ENCODE measurements at places on chromosomes 5 and 9. TPM values are rescaled to one million over a fixed set of nuclear protein-coding genes. Genes with fewer than 3 reads are reported as not detected.

The LCN15 gene
- polyA plus RNA-seq = 0.23 TPM

The RUFY1 gene
- 99.4 TPM for polyA plus RNA-seq

The TNC gene
- polyA plus RNA-seq = 323 TPM

The LCN2 gene
- polyA plus RNA-seq = 0.75 TPM

The PRR7 gene
- polyA plus RNA-seq = 1.0 TPM

DNA sequence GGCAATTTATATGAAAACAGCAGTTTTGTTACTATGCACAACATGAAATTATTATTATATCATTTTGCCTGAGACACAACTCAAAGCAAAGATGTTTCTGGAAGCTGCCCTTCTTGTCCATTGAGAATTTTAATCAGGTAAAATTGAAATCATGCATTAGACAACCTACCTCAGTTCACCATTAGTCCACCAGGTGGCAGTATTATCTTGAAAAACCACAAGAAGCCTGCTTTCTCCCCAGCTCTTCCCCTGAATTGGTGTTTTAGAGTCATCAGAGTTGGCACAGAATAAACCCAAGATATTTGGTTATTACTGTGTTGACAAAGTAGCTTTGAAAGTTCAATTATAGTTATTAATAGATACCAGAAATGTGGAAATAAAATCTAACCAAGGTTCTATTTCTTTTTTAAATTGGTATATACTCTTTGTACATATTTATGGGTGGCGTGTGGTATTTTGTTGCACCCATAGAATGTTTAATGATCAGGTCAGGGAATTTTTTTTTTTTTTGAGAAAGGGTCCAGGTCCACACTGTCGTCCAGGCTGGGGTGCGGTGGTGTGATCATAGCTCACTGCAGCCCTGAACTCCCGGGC lies 25.7 kb downstream of the UTP15 start:
- DNase-seq = peak; percentile 75

GRCh38 chr5:6187501-6187900 lies 190.8 kb downstream of the MED10 start:
- DNase-seq = no peak

DNA sequence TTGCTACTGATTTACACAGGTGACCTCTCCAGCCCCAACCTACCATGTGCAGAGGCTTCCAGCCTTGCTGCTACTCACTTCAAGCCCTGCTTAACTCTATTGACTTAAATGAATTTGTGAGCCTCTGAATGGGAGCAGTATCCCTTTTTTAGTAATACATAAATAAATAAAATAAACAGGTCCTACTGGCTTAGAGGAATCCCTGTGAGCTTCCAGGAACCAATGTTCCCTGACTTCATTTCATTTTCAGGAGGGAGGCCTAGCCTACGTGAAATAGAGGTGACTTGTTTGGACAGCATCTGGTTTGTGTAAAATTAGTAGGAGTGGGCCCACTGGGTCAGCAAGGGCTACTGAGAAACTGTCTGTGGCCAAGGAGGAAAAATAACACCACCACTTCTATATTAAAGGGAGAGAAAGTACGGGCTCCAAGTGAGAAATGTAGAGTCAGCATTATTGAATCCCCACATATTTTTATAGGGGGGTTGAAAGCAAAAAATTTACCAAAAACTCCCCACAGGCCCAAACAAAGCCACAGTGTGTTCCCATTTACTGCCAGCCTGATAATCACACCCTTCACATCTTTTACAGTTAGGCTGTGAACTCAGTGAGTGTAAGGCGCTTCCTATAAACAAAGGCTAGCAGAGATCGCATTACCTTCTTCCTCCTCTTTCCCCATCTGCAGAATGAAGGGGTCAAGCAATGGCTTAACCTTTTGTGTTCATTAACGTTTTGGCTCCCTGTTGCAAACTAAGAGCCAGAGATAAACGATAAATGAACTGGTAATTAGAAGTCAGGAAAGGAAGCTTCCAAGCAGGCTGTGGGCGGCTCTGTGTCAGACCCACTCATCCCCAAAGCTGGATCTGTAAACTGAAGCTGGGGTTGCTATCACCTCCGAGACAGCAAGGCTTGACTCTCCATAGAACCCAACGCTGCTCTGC lies 138.8 kb upstream of the LIFR start:
- DNase-seq = peak; percentile 63

DNA sequence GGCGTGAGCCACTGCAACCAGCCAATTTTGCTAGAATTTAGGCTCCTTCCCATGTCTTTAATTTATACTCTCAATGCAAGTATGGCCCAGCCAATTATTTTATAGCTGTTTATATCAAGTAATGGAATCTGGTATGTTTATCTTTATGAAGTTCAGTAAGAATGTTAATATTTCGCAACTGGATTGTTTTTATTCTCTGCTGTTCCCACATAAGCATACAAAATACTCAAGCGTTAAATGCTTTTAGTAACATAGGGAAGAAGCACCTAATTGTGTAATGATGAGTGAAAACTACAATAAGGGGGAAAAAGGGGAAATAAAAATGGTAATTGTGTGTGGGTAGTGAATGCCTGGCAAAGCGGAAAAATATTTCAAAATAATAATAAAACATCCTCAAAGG lies 21.3 kb downstream of the PWWP2A start:
- DNase-seq = no peak

DNA sequence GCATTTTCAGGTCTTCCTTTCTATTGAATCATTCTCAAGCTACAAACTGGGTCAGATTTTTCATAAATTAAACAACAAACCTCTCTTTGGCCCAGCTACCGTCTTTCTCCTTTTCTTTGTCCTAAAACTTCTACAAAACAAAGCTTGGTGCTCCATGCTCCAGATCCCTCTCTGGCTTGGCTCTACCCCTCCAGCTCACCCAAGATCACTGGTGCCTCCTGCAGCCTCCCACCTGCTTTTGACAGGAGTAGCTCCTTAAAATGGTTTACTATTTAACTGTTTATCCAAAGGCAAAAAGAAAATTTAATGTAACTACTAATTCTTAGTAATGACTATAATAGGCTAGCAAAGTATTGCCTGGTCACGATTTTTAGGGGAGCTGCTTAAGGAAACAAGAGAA lies 10.7 kb upstream of the SERINC5 start:
- no peak for DNase-seq

- peak; percentile 1 for DNase-seq
Measured at GRCh38 chr9:128946571-128947276, 679 bp downstream of the DOLK start.

DNA sequence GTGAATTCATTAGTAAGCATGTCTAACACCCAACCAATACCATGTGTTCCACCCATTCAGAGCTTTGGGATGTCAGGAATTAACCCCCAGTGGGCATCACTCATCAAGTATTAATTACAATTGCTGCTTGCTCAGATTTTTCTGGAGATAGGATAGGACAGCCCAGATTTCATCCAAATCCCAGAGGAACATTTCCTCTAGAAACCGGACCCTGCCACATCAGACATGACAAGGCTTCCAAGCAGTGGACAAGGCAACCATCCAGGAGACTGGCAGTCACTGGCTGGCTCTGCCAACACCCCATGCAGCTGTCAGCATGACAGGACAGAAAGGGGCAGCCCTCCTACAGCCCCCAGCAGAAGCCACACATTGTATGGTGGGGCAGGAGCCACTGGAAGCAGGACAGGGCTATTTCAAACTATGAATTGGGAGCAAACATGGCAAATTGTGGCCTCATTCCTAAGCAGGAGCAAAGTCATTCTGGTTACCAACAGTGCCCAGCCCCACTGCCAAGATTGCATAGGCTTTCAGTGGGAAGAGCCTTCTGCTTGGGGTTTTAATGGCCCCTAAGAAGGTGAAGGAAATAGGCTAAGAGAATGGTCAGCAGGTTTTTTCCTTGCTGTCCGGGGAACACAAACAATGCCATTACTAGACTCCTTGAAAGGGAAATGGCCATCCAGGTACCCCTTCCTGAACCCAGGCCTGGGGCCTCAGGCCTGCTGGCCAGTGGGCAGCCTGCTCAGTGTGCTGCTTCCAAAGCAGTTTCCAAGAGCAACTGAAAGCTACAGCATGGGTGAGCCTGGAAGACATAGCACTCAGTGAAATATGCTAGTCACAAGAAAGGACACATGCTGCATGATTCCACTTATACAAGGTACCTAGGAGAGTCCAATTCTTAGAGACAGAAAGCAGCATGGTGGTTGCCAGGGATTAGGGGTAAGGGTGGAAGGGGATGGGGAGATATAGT lies 294.7 kb upstream of the SLC30A5 start:
- DNase-seq = no peak

GRCh38 chr5:122402955-122403685 lies 91.1 kb downstream of the SNCAIP start:
- no peak for DNase-seq

GRCh38 chr5:12242950-12243888 lies 339.0 kb upstream of the CTNND2 start:
- DNase-seq = no peak

DNA sequence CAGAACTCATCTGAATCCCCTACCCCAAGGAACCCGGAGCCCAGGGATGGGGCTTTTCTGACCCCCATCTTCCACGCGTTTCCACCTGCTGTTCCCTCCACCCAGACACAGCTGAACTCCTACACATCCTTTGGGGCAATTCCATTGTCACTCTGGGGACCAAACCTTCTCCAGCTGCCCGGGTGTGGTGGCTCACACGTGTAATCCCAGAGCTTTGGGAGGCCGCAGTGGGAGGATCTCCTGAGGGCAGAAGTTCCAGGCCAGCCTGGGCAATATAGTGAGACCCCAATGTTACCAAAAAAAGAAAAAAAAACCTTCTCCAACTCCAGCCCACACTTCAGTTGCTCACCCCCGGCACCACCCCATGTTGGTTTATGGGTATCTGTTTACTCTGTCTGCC lies 8.1 kb downstream of the EPB41L4B start:
- no peak for DNase-seq

DNA sequence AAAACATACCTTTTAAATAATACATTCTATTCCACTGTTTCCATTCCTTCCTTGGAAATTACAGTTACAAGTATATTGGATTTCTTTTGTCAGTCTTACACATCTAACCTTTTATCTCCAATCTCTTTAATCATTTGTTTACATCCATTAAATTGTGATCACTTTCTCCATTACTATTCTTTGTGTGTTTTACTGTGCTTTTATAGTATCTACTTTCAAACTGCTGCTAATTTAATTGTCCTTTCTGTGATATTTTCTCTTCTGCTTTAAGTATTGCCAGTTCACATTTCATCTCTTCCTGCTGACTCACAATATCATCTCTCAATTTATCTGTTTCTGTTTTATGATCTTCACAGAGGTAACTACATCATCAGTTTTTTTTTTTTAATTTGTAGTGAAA lies 39.6 kb downstream of the AGTPBP1 start:
- DNase-seq = no peak

DNA sequence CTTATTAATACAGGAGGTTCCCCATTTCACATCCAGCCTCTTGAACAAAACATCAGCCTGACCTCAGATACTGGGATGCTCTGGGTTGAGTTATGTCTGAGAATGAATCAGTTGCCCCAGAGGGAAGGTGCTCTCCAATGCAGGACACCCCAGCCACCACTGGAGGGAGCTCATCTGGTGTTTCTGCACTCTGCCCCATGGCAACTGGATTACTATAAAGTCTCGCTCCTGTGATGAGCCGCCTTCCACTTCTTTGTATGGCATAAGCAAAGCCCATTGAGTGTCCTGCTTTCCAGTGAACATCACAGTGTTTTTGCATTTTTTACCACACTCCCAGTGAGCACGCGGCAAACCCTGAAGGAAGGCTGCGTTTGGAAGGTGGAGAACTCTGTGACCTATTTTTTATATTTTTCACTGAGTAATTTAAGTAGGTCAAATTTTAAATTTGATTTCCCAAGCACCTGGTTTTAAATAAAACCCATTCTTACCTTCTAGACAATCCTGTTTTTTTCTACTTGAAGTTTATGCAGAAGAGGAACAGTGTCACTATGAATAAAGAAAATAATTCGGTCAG lies 176.9 kb upstream of the WWC1 start:
- DNase-seq = no peak

Data from left kidney (tissue), 8 donors.